ENCODE measurements at places on chromosomes 1 and 21.
A peak's percentile ranks its signal among the peaks of the same experiment; 100 is the strongest.

DNA sequence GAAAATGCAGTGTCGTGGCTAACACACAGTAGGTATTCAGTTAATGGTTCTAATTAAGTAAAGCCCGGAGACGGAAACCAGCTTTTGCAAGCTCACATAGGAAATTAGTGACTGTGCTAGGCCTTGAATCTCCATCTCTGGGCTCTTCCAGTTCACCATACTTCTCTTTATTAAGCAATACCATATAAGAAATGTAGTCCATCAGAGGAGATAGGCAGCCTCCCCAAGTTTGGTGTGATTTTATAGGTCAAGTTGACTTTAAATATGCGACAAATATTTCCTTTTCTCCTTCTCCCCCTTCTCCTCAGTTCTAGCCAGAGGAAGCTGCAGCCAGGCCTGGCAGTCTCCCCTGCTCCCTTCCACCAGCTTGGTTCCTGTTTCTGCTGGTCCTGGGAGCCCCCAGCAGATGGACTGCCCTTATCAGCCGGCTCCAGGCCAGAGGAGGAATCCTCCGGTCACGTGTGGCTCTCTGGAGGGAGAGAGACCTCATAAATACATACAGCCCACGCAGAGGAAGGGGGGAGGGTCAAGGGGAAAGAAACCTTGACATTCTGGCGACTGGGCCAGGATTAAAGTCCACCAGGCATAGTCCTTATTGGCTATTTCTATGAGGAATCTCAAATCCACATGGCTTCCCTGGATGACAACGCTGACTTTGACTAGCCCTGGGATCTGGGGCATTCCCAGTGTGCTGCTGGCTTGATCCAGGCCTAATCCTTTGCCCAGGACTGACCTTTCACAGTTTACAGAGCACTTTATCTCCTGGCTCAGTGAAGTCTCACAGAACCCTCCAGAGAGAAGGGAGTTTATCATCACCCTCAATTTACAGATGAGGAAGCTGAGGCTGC, 115.1 kb upstream of the JUN start:
- no peak for DNase-seq

DNA sequence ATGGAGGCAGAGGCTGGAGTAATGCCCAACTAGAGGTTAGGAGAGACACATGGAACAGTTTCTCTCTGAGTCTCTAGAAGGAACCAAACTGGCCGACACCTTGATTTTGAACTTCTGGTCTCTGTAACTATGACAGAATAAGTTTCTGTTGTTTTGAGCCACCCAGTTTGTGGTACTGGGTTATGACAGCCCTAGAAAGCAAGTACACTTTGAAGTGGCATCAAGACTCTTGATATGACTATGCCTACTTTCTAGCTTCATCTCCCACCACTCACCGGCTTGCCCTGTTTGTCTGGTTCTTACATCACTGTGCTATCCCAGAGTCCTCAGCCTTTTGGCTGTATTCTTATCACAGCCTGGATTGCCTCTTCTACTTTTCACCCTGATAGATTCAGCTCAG, 230.3 kb upstream of the USP24 start:
- DNase-seq, result no peak

GRCh38 chr1:5379176-5379759, 613.0 kb downstream of the NPHP4 start:
- DNase-seq, result no peak

- no peak for DNase-seq
Measured at GRCh38 chr1:230548997-230549396, 93.3 kb upstream of the COG2 start.

GRCh38 chr1:31605908-31606427, 11.5 kb upstream of the HCRTR1 start:
- DNase-seq, result peak; percentile 88

- peak; percentile 28 for DNase-seq
Measured at GRCh38 chr1:77888781-77889642, 588 bp downstream of the NEXN start.

GRCh38 chr1:153608089-153608682, 4.8 kb downstream of the S100A16 start:
- DNase-seq, result no peak

DNA sequence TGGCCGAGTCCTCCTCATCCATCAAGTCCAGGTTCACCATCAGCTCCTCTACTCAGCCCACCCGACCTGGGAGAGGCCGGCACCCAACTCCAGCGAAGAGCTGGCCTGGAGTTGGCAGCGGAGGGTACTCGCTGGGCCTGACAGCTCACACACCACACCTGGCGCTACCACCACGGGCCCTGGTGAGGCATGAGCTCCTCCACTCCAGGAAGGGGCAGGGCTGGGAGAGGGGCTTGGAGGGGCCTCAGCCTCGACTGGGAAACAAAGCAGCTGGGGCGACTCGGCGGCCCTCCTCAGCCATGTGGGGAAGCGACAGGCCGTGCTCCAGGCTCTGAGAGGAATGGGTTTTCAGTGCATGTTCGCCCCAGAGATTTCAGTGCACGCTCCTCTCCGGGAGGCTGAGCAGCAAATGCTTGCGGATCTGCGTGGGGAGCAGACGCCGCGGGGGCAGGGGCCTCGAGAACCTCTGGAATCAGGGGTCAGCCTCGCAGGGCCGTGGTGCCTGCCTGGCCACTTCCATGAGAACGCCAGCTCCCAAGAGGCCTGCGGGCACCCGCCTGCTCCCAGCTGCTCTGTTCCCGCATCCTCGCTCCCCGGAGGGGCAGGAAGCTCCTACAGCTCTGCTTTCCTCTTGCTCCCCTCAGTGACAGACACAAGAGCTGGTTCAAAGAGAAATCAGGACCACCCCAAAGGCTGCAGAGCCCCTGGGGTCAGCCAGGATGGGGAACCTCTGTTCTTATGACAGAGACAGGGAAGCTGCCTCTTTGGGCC, 18.9 kb upstream of the GPR153 start:
- DNase-seq, result no peak

- no peak for DNase-seq
Measured at GRCh38 chr1:16061266-16061665, 12.2 kb downstream of the FAM131C start.

GRCh38 chr1:205578780-205579571, 52.8 kb downstream of the ELK4 start:
- no peak for DNase-seq

DNA sequence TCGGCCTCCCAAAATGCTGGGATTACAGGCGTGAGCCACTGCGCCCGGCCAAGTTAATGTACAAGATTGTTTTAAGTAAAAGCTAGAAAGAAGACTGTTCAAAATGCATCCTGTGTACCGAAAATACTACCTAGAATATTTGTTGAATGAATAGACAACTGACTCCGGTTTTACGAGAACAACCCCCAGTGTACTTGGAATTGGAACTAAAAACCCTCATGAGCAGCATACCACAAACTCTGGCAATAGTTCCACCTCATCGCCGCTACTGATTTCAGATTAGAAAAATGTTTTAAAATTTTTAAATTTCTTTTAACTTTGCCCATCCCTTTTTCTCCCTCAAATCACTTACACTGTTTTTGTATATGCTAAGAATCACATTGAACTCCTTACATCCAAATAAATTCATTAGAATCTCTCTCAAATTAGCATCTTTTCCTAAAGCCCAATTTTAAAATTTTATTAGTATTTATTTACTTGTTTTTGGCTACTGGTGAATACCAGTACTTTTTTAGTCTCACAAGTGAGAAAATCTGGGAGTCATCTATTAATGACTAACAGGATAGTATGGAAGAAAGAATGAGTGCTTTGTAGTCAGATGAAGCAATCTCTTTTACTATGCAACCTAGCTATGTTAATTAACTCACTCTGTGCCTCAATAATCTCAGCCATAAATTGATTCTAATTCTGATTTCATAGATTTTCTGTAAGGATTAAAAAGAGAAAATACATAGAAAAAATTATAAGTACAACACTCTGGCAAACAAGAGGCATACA, 95.1 kb downstream of the GPATCH2 start:
- no peak for DNase-seq

- DNase-seq, result no peak
Measured at GRCh38 chr1:82299056-82299455, 498.3 kb downstream of the ADGRL2 start.

GRCh38 chr1:60213253-60213652, 139.7 kb upstream of the C1orf87 start:
- DNase-seq, result no peak

DNA sequence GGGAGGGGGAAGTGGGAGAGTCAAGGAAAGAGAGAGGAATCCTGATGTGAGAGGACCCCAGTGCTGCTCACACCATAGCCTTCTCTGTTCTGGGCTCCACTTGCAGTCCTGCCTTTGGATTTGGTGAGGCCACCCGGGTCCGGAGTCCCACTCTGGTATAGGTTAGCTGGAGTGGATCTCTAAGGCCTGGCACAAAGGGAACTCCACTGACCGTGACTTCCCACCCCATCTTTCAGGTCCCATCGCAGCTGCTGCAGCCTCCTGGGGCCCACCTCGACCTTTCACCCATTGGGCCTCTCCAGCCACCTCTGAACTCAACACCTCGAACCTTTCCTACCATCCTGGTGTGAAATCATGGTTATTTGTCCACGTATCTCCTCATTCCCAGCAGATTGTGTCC, 324.4 kb downstream of the MATN1 start:
- no peak for DNase-seq

- no peak for DNase-seq
Measured at GRCh38 chr1:212255705-212256307, 29.4 kb upstream of the PPP2R5A start.

DNA sequence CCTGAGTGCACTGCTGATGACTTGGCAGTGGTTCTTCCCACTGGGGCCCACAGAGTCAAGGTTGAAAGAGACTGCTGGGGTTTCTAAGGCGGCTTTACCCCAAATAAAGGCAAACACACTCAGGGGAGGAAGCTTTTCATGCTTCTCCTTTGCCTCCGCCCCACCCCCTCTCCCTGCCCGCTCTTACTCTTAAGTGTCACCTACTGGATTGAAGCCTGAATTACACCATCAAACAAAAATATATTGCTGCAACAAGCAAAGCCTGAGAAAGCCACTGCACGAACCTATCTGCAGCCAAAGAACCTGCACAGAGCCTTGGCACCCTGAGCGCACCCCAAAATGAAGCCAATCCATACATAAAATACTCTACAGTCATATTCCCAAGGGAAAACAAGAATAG, 63.1 kb downstream of the PTGFR start:
- DNase-seq, result no peak

DNA sequence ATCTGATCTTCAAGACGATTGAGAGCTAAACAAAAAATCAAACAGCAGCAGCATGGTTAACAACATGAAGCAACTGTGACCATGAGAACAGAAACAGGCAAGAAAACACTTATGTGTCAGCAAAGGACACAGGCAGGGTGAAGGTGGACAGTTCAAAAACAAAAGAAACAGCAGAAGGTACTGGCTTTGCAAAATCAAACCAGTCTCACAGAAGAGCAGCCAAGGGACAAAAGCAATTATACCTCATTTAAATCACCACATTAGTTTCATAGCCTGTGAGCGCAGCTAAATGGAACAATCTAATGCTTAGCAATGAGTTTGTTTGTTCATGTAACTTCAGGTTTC, 59.1 kb downstream of the CAPN2 start:
- DNase-seq, result no peak

GRCh38 chr1:162671664-162672410, 39.6 kb downstream of the DDR2 start:
- no peak for DNase-seq

GRCh38 chr1:244451539-244451950, at the start of gene ADSS2:
Gene ADSS2, minus strand, starts transcription at chr1:244451909. Its CDS starts 92 bp downstream, at chr1:244451817.
- DNase-seq, result no peak

GRCh38 chr1:186050360-186050759, 316.2 kb downstream of the HMCN1 start:
- peak; percentile 74 for DNase-seq

GRCh38 chr1:1069711-1070676, 4.1 kb downstream of the RNF223 start:
- no peak for DNase-seq

- DNase-seq, result no peak
Measured at GRCh38 chr1:158454537-158454936, 7.1 kb upstream of the OR10K1 start.

GRCh38 chr1:222786121-222786520, 28.7 kb upstream of the DISP1 start:
- DNase-seq, result no peak

- no peak for DNase-seq
Measured at GRCh38 chr1:54239631-54240031, 39.7 kb downstream of the MRPL37 start.

Measured in stromal cell of bone marrow (primary cell).